ENCODE measurements at places on chromosomes 3 and 15.

GRCh38 chr3:40582401-40583027, 57.8 kb downstream of the ZNF621 start:
- no peak for DNase-seq

DNA sequence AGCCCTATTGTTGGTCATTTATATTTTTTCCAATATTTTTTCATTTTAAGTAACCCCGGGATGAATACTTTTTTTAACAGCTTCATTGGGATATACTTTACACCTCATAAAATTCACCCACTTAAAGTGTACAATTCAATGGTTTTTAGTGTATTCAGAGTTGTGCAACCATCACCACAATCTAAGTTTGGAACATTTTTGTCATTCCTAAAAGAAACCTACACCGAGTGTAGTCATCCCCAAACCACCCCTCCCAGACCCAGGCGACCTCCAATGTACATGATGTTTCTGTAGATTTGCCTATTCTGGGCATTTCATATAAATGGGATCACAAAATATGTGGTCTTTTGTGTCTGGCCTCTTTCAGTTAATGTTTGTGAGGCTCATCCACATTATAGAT, 118.3 kb upstream of the FRMD4B start:
- DNase-seq = no peak

DNA sequence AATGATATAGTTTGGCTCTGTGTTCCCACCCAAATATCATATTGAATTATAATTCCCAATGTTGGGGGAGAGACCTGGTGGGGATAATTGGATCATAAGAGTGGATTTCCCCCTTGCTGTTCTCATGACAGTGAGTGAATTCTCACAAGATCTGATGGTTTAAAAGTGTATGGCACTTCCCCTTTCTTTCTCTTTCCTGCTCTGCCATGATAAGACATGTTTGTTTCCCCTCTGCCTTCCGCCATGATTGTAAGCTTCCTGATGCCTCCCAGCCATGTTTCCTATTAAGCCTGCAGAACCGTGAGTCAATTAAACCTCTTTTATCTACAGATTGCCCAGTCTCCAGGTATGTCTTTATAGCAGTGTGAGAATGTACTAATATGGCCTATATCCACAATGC, 126.7 kb upstream of the GMNC start:
- no peak for DNase-seq

DNA sequence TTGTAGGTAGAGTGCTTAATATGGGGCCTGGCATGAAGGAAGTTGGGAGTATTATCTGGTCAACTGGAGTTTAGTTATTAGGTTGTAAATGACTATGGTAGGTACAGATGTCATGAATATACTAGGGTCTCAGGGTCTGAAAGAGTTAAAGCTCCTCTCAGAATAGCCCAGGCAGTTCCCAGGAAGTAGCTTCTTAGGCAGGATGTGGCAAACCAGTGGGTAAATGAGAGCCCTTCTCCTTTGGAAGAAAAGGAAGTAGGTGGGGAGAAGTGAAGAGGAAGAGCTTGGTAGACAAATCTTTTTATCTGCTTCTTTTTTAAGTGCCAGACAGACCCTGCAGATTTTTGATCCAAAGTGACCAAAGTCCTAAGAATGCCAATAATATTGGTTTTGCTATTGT, 24.5 kb downstream of the MAP2K1 start:
- DNase-seq = no peak

GRCh38 chr3:34056951-34057390, 258.5 kb downstream of the PDCD6IP start:
- DNase-seq = peak; percentile 70

- no peak for DNase-seq
These were observed 1035.3 kb downstream of the FHIT start for GRCh38 chr3:60215946-60216345.

- DNase-seq = no peak
These were observed 3.5 kb upstream of the ACAP2 start for GRCh38 chr3:195446359-195446758.

DNA sequence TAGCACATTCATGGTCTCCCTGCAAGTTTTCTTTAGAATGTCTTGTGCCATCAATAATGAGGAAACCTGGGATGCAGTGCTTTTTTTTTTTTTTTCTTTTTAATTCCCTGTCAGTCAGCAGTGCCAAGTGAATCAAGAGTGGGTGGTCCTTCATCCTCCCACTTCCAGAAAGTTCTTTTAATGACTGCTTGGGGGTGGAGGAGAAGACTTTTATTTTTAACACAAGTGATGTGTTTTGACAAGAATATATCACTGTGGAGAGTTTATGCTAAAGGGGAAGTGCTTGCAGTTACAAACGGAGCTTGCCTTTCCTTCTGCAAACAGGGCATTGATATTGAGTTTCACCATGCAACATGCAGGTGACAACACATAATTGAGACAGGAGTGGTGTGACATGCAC, 69.7 kb downstream of the CACNA2D3 start:
- DNase-seq = no peak

DNA sequence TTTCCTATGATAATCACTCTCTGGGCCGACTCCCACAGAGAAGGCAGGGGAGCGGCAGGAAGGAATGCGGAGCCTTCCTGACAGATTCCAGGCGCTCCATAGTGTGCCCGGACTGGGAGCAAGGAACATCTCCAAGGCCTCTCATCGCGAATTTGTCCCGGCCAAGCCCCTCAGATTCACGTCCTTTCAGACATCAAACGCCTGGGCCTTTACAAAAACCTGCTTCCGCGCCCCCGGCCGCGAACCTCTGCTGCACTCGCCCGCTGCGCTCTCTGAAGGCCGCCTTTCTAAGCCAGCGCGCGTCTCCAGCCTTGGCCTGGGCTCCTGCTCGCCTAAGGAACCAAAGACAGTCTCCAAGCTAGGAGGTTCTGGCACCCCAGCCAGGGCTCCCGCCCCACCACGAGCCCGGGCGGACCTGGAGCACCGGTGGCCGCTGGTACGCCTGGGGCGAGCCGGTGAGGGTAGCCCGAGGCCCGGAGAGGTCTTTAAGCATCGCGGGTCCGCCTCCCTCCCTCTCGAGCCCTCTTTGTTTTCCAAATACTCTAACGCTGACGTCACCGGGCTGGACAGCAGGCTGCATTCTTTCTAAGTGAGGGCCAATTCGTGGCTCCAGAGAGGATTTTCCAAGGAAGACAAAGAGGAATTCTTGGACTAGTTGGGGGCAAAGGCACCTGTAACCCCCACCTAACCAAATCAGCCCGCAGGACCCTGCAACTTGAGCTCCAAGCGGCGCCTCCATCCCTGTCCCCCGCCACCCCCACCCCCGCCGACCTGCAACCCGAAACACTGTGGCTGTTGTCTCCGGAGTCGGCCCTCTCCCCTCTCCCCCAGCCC, 759 bp downstream of the AMOTL2 start:
- DNase-seq = no peak

DNA sequence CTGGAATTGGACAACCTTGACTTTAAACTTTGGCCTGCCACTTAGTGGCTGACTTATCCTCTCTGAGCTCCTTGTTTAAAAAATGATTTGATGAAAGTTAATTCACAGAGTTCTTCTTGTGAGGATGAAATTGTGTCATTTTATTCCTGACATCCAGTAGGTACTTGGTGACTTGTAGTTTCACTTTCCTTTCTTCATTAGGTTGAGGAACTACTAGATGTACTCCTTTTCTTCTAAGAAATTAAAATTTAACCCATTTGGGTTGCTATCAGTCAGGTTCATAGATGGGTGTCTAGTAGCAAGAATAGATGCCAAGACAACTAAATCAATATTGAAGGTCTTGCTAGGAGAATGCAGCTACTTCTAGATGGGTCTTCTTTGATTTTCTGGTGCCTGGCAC, 5.2 kb downstream of the NR1D2 start:
- no peak for DNase-seq
